ENCODE measurements at places on chromosomes 3 and 15.

DNA sequence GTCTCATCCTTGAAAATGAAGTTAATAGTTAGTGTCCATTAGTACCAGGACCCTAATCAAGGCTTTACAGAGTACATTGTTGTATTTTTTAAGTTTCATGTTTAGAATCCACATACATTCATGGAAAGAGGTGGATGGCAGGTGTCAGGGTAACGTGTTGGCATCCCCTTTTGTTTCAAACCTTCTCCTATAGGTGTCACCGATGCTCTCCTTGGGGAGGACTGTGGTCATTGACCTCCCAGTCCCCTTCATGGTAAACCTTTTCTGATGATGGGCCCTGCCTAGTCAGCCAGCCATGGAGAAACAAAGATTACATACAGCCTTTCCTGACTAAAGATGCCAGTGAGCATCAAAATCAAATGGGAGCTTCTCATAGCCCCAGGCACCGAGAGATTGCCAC is 574.8 kb downstream of the AGBL1 start:
- DNase-seq: no peak

GRCh38 chr15:49876401-49877038 is 242.5 kb downstream of the ATP8B4 start:
- no peak for DNase-seq

GRCh38 chr15:39127925-39128617 is 452.8 kb upstream of the THBS1 start:
- DNase-seq: no peak

DNA sequence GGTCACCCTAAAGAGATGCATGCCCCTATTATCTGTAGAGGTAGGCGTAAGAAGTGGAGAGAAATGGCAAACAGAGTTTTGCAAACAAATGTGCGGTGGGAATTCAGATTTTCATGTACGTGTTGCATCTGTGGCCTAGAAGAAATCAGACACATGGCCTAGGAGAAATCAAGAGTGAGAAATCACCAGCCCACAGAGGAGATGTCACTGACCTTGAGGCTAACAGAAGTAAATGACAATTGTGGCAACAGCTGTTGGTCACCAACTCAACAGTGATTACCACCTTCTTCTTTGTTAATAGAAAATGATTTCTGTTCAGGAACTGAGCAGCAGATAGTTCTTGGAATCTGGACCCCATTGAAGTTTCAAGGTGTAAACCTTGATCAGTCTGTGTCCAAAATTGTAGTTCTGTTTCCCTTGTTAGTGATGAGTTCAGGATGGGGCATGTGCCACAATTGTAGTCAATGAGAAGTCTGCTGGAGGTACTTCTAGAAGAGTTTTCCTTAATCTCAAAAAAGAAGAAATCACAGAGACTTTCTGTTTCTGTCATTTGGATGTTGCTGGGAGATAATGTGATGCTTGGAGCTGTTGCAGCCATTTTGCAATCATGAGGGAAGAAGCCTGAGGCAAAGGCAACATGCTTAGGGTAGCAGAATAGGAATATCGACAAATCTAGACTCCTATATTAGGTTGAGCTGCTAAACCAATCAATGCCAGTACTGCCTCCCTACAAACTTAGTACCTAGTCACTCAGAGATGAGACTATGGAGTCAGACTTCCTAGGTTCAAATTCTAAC is 34.3 kb upstream of the RFTN1 start:
- no peak for DNase-seq

- no peak for DNase-seq
These were observed 299.5 kb downstream of the GAP43 start for GRCh38 chr3:115922681-115923347.

DNA sequence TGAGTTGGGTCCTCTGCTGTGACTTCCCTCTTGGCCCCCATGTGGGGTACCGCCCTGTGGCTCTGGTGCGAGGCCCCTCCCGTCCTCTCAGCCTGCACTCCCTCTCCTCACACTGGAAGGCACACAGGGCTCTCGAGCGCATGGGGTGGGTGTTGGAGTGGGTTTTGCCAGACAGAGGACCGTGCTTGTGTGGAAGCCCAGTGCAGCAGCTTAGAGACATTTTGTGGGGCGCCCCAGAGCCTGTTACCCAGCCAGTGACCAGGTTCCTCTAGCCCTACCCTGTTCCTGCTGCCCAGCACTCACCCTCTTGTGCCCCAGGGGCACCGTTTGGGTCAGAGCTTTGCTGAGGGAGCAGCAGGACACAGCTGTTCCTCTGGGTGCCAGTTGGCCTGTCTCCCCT is 9.9 kb downstream of the PLXNA1 start:
- DNase-seq: no peak

DNA sequence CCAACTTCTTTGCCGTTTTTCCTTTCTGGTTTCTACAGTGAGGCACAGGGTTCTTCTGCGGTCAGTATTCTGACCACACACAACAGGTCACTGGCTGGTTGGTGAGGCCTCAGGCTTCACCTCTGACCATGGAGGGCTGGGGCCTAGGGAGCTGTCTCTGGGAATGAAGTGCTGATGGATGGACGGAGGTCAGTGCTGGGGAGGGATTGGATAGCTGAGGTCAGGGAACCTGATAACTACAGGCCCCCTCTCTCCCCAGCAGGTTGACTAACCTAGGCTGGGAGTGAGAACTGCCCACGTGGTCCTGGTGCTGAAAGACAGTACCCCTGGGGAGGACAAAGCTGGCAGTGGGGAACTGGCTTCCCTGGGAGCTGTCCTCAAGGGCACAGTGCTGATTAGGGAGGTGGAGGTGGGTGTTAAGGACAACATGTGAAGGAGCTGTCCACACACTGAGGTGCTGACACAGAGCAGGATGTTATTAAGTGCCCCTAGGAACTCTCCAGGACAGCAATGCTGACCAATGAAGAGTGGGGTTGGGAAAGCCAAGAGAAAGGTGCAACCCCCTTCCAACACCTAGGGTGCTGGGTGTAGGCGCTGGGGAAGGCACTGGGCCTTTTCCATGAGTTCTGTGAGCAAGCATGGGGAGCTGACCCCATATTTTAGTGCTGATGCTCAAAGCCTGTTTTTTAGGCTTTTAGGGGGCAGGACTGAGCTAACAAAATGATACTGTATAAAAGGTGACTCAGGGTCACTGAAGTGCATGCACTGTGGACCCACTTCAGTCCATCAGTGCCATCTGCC is 45.2 kb downstream of the ATP2B2 start:
- DNase-seq: peak; percentile 38

DNA sequence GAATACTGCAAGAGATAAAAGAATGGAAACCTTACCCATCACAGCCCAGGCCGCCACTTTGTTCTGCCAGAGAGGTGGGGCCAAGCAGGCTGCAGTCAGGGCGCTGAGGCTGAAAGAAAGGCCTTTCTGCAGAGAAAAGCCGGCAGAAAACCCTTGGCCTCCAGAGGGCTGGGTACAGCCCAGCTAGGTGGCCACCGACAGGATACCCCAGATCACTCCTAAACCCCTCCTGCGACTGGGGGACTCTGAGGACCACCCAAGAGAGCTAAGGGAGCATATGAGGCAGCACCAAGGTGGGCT is 69.3 kb downstream of the SMAD6 start:
- DNase-seq: no peak

DNA sequence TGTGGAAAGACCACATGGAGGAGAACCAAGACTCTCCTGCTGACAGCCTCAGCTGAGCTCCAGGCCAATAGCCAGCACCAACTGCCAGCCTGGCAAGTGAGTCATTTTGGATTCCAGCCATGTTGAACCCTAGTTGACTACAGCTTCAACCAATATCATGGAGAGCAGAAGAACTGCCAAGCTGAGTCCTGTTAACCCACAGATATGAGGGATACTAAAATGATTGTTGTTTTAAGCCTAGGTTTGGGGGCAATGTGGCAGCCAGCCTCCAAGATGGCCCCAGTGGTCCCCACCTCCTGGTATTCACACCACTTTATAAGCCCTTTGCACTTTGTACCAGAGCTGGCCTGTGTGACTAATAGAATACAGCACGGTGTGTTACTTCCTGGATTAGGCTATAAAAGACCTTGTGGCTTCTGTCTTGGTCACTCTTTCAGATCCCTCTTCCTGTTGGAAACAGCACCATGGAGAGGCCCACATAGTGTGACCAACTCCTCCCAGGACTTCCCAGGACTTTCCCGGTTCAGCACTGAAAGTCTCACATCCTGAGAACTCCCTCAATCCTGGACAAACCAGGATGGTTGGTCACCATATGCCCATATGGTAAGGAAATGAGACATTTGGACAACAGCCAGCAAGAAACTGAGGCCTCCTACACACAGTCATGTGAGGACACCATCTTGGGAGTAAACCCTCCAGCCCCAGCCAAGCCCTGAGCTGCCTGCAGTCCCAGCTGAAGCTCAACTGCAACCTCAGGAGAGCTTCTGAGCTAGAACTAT is 32.4 kb upstream of the CDV3 start:
- no peak for DNase-seq

DNA sequence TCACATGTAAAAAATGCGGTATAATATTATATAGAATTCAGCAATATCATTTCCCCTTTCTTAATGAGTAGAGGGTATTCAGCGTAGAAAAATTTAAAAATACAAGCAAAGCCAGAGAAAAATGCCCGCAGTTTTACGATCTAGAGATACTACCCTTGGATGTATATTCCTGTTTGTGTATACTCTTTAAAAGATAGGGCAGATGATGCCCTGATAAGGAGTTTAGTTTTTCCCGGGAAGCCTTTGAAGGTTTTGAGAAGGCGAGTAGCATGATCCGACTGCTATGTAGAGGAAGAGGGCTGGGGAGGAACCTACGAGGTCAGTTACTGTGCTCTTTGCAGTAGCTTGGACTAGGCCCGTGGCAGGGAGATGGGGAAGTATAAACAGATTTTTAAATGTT is 1.2 kb downstream of the YEATS2 start:
- DNase-seq: no peak

GRCh38 chr3:188706599-188706998 is 465.2 kb upstream of the TPRG1 start:
- DNase-seq: no peak

- peak; percentile 26 for DNase-seq
These were observed 57.0 kb upstream of the CMTM7 start for GRCh38 chr3:32334675-32335074.

DNA sequence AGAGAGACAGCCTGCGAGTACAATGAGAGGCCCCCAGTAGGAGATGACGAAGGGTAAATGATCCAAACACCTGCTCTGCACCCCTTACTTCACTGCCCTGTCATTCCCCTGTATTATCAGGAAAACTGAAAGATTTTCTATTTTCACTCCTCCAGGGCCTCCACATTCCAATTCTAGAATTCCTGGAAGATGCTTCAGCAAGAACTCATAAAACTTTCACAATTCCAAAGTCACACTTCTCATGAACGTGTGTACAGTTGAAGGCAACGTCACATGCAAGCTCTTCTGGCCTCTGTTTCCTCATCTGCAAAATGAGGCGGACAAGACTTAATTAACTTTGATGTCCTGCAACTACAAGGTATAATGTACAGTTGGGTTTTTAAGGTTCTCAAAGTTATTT is 62.8 kb upstream of the SPATA12 start:
- DNase-seq: no peak

DNA sequence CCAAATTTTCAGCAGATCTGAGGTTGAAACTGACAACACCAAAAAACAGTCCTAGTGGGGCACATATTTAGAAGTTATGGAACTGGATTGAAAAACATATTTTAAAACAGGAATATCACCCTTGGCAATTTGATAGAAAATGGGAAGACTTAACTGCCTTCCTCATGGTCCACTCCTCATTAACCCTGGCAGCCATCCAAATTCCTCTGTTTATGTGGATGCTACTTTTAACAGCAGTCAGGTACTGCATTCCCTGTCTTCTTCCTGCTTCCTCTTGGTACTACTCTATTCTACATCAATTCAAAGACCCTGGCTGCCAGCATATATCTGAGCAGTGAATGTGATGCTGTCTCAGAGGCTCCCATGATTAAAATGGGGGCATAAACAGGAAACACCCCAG is 54.3 kb downstream of the PDE8A start:
- DNase-seq: no peak
